ENCODE measurements at places on chromosomes 11 and 22.

DNA sequence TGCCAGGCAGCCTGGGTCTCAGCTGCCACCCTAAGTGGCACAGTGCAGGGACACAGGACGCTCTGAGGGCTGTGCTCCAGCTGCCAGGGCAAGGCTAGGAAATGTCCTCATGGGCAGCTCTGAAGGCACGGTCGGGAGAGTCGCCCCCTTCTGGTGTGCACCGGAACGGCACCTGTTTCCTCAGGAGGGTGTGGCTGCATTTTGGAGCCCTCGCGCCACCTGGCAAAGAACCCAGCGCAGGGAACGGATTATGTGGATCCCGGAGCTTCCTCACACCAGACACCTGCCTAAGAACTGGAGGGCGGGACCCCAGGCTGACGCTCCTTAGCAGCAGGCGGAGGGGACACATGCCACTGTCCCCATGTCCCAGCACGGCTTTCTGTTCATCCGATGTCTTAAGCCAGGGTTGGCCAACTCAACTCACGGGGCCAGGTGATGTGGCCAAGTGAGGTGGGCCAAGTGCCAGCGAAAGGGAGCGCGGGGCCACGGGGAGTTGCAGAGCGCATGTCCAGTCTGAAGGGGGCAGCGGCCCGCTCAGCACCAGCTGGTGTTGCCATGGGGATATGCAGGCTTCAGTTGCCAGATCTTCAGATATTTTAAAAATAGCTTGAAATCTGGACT, 5.1 kb upstream of the SLC22A8 start:
- DNase-seq = peak; percentile 20

DNA sequence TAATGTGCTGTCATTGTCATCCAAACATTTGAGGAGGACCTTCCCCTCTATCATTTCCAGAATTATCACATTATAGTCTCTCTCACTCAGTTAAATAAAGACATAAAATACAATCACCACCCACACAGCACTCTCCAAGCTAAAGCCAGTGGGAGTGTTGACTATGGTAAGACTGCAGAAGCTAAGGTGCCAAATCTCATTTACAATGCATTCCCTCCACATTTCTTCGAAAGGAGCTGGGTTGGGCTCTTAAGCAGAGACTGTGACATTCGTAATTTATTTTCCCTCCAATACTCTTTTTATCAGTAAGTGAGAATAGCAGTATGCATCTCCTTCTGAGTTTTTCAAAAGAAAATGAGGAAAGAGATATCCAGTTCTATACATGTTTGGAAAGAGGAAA, 74.2 kb downstream of the NOX4 start:
- DNase-seq = no peak

- no peak for DNase-seq
Observed at GRCh38 chr11:83611031-83611430, 324.9 kb upstream of the CCDC90B start.

DNA sequence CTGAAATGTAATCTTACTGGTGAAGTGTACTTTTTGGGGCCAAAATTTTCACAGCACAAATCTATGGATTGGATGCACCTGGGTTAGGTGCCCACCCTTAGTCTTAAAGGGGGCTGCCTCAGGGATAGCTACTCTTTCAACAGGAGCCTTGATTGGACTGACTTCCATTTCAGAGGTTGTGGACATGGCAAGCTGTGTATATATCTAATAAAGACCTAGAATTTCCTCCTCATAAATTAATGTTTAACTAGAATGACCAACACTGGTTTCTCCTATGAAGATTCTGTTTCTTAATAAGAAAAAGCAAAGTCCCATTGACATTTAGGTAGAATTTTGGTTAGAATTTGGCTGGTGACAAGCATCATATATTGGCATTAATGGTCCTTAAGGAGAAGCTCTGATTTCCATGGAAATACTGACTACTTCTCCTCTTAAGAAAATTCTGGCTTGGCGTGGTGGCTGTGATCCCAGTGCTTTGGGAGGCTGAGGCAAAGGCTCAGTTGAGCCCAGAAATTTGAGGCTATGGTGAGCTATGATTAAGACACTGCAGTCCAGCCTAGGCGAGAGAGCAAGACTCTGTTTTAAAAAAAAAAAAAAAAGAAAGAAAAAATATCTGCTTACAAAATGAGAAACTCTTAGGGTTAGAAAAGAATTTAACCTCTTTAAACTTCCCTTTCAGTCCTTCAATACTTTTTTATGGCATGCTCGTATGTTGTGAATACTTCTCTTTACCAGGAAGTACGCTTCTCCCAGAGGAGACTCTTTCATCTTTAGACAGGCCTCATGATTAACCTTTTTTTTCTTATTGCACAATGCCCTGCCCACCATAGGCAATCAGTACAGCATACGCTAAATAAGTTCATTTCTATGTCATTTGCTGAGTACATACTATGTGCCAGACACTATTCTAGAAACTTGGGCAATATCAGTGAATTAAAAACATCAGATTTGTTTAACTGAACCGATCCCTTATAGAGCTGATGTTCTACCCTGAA, 77.2 kb downstream of the PRR5L start:
- DNase-seq = no peak

- DNase-seq = no peak
Observed at GRCh38 chr11:3627291-3627690, 14.5 kb downstream of the ART5 start.

DNA sequence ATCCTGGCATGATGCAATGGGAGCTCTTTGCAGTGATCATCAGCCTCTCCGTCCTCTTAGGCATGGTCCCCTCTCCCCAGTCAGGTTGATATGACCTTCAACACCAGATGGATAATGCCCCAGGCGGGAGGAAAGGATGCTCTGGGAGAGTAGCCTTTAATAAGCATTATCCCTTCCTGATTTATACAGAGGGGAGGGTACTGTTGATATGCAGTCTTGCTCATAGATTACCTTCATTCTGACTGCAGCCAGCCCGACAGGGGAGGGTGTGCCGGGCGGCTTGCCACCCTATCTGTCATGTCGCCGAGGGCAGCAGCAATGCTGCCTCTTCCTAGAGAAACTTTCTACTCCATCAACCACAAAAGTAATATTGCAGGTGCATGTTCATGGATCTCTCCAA, 497.4 kb downstream of the OPCML start:
- no peak for DNase-seq

DNA sequence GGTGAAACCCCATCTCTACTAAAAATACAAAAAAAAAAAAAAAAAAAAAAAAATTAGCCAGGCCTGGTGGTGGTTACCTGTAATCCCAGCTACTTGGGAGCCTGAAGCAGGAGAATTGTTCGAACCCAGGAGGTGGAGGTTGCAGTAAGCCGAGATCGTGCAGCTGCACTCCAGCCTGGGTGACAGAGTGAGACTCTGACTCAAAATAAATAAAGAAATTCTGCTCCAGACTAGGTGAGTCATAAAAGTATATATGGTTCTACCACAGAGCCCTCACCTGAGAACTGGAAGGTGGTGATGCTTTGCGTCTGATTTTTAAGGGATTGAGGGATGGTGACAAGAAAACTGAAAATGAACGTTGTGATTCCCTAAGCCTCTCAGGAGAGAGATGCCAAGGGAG, 58.4 kb downstream of the NTM start:
- DNase-seq = no peak

GRCh38 chr11:118608360-118609227, 1.2 kb downstream of the PHLDB1 start:
- peak; percentile 59 for DNase-seq

GRCh38 chr22:26525946-26526564, 13.8 kb upstream of the TFIP11 start:
- DNase-seq = no peak

DNA sequence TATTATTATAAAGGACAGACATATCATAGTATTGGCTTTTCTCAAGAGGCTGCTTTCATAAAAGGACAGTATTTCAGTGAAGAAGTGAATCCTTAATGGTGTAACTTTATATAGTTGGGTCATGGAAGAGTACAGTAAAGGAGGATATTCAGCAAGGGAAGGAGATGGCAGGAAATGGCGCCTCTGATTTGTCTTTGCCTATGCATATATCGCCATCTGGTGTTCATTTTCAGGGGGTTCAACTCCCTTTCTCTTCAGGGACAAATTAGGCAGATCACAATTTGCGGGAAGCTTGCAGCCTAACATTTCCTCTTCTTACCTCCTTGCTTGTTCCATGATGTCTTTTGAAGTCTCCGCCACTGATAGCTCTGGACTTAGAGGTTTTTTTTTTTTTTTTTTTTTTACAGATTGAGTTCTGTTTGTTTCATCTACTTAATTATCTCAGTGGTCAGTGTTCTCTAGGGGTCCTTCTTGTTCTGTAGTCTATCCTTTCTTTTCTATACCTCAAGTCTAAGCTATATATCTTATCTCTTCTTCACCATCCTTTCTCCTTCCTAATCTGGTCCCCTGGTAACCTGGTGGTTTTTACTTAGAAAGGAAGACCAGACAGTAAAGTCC, 21.8 kb upstream of the RRM1 start:
- DNase-seq = peak; percentile 74

DNA sequence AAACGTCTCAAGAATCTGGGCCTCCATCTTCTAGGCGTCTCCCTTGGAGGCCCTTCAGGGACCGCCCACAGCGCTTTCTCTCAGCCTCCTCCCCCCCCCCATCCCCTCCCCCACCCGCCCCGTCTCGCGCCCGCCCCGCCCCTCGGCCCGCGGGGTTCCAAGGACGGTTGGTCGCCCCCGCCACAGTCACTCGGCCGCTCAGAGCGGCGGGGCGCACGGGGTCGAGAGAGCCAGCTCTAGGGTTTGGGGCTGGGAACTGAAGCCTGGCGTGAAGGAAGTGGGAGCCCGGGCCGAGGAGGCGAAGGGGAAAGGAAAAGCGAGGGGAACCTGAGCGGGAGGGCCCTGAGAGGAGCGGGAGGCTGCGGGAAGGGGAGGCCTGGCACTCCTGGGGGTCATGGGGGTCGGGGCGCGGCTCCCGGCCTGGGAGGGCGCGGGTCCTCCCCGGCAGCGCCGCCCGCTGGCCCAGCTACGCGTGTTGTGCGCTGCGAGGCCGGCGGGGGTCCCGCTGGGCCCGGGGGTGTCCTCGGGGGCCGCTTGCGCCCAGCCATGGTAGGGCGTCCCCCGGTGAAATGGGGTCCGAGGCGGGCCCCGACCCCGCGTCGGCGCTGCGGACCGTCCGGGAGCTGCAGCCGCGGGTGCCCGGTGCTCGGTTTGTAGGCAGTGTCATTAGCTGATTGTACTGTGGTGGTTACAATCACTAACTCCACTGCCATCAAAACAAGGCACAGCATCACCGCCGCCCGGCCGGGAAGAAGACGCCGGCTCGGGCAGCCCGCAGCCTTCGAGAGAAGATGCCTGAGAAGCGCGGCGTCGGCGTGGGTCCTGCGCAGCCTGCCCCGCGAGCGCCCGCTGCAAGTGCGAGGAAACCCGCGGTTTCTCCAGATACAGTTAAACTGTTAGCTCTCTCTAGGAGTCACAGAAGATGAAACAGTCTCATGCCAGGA, at the start of gene BTG4:
BTG4 (minus strand) TSS at position 91 of the 944 bp plus-strand sequence. CDS start 13,610 bp downstream, outside the sequence.
- peak; percentile 29 for DNase-seq

GRCh38 chr11:72223615-72224563, 678 bp upstream of the INPPL1 start:
- DNase-seq = peak; percentile 62

- no peak for DNase-seq
Observed at GRCh38 chr11:101931692-101932091, 15.4 kb upstream of the ANGPTL5 start.

DNA sequence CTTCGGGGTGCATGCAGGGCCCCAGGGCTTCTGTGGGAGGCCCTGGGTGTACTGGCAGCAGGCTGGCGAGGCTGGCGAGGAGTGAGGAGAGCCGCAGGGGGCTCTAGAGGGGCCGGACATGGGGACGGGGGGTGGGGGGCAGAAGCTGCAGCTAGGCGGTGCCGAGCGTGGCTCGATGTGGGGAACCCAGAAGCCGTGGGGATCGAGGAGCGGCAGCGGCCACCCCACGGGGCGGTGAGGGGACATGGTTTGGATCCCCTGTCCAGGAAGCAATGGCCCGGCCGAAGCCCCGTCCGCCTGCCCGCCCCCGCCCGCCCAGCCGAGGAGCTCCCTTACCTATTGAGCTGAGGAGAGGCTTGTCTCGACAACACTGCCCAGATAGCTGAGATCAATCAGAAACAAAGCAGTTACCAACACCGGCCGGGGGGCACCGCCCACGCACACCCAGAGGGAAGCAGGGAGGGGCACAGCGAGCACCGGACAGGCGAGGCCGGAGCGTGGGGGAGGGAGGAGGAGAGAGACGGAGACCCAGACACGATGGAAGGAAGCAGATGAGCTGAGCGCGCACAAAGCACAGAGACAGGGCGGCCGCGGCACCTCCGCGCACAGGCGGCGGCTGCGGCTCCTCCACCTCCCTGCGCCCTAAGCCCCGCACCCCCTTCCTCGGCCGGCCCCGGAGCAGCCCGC, 38.7 kb downstream of the IGSF9B start:
- no peak for DNase-seq

Data from activated CD4-positive, alpha-beta T cell treated with anti-CD3 and anti-CD28 coated beads, Interleukin-2, amount 10 ng/mL, durations not matched to agents 7 days and 5 days (primary cell).